ENCODE measurements at places on chromosomes 12 and 14.

- no peak for DNase-seq
Measured at GRCh38 chr12:124921200-124922031, 7.0 kb upstream of the UBC start.

- no peak for DNase-seq
Measured at GRCh38 chr12:6132496-6132895, 8.0 kb upstream of the VWF start.

- DNase-seq, result no peak
Measured at GRCh38 chr12:18394742-18395141, 133.4 kb downstream of the PIK3C2G start.

DNA sequence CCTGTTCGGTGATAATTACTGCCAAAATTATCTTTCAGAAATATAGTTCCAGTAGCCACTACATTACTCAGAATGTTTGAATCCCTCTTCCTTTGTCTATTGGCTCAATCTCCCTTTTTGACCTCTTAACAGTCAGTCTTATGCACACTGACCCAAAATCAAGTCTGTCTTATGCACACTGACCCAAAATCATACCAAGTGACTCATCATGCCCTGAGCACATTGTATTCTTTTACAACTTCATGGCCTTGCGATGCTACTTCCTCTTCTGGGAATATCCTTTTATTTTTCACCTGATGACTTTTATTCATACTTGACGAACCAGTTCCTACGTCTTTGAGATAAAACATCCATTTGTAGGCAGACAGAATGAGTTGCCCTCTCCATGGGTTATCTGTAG lies 182.3 kb downstream of the NPAS3 start:
- no peak for DNase-seq

GRCh38 chr12:34219046-34219770 lies 196.9 kb downstream of the ALG10 start:
- no peak for DNase-seq

All from NCI-H1105 (cell line).